ENCODE measurements at places on chromosomes 1 and 21.

GRCh38 chr1:72830606-72831390 is 548.5 kb upstream of the NEGR1 start:
- DNase-seq: no peak

DNA sequence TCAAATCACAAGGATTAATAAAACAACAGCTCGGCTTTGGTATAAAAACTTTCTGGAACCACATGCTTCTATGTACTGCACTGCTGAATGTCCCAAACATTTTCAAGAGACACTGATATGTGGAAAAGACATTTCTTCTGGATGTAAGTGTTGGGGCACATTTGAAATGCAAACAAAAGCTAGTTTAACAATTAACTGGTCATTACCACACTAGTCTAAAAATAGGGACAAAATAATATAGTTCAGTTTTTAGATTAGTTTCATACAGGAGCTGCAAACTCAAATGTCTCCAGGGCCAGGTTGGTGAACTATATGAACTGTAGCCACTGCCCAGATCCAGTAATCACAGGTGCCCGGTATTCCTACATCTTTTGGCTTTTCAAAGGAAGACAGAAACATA is 3.2 kb downstream of the IL23R start:
- DNase-seq: no peak

DNA sequence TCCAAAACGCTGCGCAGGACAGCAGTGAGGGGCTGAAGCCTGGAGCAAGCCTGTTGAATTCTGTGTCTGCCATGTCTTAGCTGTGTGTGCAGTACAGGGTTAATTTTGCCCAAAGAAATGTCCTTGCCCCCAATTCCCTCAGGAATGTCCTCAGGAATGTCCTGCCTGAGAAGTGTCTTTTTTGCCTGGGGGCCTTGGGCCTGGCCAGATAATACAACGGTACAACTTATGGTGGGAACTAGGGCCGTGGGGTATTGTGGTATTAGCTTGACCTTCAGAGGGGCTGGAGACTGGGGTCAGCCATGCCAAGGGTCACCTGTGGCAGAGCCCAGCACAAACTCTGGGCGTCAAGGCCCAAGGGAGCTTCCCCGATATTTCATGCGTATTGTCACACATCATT is 107.7 kb downstream of the AJAP1 start:
- DNase-seq: no peak

GRCh38 chr21:15604413-15604812 is 125.4 kb upstream of the USP25 start:
- DNase-seq: peak; percentile 50

- no peak for DNase-seq
Measured at GRCh38 chr1:168512864-168513595, 30.8 kb downstream of the XCL2 start.

DNA sequence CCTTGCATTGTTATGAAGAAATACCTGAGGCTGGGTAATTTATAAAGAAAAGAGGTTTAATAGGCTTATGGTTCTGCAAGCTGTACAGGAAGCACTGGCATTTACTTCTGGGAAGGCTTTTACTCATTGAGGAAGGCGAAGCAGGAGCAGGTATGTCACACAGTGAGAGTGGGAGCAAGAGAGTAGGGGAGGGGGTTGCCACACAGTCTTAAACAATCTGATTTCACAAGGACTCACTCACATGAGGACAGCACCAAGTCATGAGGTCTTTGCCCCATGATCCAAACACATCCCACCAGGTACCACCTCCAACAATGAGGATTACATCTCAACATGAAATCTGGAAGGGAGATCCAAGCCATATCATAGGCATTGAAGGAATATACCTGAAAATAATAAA is 127.2 kb downstream of the EVI5 start:
- DNase-seq: no peak

GRCh38 chr1:104266612-104267011 is 516.9 kb downstream of the AMY1C start:
- DNase-seq: no peak

DNA sequence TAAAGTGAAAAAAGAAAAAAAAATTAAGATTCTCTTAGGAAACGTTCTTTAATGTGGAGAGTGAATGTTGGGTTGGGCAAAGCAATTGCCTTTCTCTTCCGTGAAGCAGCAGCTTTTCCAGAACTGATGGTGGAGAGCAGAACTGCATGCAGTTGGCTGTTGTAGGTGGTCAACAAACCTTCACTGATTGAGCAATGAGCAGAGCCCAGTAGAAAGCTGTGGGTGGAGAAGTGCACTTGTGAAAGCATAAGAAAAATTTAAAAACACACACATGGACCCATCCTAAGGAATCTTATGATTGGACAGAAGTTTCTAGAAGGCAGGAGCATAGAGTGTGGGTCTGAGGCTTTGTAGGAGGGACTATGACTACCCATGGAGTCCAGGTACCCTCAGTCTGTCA is 4.5 kb downstream of the PRELP start:
- DNase-seq: peak; percentile 30

DNA sequence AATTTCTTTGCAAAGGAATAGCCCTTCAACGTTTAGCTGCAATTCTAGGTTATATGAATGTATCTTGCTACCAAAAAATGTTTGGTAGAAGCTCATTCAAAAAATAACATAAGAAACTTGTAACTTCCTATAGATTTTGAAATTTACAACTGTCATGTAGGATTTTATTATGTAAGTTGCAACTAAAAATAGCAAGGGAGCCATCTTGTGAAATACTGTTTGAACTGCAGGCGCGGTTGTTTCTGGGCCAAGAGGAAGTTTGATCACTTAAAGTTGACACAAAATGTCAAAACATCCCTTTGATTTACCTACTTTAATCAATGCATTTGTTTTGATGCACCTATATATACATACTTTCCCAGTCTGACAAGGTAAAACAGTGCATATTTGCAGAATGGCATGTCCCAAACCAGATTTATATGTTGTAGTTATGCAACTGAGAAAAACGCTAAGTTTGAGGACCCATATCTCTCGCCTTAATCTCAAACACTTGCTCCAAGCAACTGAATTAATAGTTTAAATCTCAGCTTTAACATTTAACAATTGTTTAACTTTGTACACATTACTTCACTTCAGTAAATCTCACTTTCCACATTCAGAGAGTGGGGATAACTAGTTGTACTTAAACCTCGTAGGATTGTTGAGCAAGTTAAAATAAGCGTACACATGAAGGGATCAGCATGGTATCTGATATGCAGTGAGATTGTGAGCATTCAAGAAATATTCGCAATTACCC is 63.9 kb downstream of the KCNK2 start:
- peak; percentile 24 for DNase-seq

- no peak for DNase-seq
Measured at GRCh38 chr1:178510155-178510554, 2.8 kb upstream of the TEX35 start.

DNA sequence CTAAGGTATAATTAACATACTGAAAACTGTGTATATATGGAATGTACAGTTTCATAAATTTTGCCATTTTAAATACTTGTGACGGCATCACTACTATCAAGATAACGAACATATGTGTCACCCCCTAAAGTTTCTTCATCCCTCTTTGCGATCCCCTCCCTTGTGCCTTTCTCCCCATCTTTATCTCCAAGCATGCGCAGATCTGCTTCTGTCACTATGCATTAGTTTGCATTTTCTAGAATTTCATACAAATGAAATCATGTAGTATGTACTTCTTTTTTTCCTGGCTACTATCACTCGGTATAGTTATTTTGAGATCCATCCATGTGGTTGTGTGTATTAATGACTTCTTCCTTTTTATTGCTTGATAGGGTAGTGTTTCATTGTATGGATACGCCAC is 154.9 kb downstream of the ZNF648 start:
- no peak for DNase-seq

GRCh38 chr1:223700388-223700918 is 11.9 kb upstream of the CAPN2 start:
- no peak for DNase-seq

DNA sequence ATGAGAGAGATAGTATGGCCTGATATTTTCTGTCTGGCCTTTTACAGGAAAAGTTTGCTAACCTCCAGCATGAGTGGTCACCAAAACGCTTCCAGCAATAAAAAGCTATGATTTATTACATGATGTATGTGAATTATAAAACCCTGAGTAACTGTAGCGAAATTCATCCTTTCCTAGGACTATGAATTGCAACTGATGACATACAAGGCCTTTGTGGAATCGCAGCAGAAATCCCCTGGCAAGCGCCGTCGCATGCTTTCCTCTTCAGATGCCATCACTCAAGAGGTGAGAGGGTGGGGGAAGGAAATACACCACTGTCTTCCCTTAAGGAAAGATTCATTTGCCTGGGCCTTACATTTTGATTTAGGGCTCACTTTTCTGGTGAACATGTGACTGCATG is 117.9 kb downstream of the MACF1 start:
- DNase-seq: no peak

GRCh38 chr21:28220680-28221079 is 772.0 kb downstream of the LTN1 start:
- peak; percentile 26 for DNase-seq

DNA sequence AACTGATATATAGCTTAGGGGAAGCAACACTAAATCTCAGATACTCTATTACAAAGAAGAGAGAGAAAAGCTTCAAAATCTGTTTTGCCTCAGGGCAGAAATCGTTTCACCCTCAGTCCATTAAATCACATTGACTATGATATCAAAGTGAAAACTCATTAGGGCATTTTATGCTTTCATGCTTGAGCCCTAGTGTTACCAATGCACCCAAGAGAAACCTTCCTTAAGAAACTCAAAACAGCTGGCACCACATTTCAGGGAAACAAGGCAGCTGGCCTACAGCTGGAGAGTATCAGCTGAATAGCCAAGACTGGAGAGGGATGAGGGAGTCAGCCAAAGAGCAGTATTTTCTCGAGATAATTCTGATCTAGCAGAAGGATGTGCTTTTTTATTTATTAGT is 14.9 kb downstream of the COLGALT2 start:
- no peak for DNase-seq

- no peak for DNase-seq
Measured at GRCh38 chr1:209652121-209652735, at the start of gene LAMB3. TSS of gene LAMB3 (minus strand) at chr1:209652425. CDS start at chr1:209650944, 1,481 bp downstream.

- DNase-seq: no peak
Measured at GRCh38 chr1:183355797-183356196, 62.4 kb downstream of the NMNAT2 start.

Data from fibroblast of skin of left biceps (primary cell).